ENCODE measurements at places on chromosomes 12 and 14. TPM values are rescaled to one million over a fixed set of nuclear protein-coding genes. Genes with fewer than 3 reads are reported as not detected.

GRCh38 chr14:104557766-104558165 lies 21.8 kb upstream of the C14orf180 start:
- no peak for DNase-seq

DNA sequence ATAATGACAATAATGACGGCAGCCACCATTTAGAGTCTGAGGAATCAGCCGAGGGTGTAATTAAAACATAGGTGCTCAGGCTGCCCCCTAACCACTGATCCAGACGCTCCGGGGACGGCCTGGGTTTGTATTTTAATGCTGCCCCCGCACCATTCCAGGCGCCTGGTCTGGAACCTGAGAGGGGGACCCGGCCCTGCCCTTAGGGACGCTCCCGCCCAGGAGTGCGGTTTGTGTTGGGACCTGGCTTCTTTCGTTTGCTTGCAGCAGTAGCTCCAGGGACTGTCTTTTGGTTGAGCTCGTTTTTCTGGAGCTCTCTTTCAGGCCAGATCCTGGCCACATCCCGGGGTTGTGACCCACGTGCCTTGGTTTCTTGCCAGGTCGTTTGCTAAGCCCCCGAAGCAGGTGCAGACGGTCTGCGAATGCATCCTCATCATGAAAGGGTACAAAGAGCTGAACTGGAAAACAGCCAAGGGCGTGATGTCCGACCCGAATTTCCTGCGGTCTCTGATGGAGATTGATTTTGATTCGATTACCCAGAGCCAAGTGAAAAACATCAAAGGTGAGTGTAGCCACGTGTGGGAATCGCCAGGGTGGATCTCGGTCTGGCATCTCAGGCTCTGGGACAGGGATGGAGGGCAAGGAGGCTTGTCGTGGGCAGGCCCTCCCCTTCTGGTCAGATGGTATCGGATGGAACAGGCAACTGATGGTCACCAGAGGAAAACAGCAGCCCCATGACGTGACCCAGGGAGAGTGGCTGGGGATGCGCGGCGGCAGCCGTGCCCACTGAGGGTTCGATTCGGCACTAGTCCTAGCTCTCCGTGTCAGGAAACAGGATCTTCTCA lies 63.5 kb downstream of the CCDC92 start:
- DNase-seq, result no peak

DNA sequence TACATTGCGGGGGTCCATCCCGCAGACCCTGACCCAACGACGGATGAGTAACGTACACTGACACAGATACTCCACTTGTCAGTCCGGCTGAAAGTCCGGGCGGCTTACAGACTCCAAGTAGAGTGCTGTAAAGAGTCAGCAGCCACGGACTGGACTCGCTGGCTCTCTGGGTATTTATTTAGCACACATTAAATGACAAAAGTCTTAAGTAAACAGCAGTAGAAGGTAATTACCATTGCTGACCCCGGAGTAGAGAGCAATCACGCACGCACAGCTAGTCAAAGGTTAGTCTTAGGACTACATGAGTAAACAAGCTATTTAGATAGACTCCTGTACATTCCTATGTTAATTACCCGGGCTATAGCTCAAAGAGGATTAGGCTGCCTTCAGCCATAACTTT lies 780.9 kb downstream of the RPS29 start:
- DNase-seq, result no peak

DNA sequence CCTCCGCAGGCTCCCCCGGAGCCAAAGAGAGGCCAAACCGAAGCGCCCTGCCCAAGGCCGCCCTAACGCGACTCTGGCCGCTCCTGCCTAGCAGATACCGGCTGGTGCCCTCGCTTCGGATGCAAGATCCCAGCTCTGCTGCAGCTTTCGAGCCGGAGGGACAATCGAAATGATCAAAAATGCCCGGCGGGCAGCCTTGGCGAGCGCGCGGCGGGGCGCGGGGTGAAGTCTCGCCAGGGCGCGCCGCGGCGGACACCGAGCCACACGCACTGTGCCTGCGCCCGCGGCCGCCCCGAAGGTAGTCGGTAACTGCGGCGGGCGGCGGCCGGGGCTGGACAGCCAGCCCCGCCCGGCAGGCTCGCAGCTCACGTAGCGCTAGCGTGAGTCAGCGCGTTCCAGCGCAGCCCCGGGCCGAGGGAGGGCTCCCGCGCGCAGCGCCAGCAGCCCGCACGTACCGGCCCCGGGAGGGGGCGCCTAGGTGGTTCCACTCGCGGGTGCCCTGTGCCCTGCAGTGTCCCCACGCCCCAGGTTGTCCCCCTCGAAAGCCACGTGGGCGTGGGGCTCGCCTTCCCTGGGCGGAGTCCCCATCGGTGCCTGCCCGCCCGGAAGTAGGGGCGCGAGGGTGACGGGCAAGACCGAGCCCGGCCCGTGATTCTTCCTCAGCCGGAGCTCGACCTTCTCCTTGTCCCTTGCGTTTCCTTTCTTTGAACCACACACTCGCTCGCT lies 109.2 kb upstream of the EGLN3 start:
- peak; percentile 88 for DNase-seq

DNA sequence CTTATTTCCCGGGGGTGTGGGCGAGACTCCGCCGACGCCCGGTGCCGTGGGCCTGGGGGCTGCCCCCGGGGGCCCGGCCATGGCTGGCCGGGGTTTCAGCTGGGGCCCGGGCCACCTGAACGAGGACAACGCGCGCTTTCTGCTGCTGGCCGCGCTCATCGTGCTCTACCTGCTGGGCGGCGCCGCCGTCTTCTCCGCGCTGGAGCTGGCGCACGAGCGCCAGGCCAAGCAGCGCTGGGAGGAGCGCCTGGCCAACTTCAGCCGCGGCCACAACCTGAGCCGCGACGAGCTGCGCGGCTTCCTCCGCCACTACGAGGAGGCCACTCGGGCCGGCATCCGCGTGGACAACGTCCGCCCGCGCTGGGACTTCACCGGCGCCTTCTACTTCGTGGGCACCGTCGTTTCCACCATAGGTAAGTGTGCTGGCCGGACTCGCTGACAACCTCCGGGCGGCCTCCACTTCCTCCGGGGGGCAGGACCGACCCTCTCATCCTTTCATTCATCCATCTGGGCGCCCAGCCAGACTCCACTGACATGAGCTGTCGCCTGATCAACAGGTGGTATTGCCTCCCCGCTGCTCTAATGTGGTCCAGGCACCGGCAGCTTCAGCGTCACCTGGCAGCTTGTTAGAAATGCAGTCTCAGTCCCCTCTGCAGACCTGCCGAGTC lies 467 bp downstream of the KCNK13 start:
- no peak for DNase-seq

GRCh38 chr12:123105211-123105826 lies 45.6 kb downstream of the PITPNM2 start:
- DNase-seq, result no peak

- no peak for DNase-seq
Measured at GRCh38 chr12:112032292-112032691, 19.1 kb downstream of the ERP29 start.

DNA sequence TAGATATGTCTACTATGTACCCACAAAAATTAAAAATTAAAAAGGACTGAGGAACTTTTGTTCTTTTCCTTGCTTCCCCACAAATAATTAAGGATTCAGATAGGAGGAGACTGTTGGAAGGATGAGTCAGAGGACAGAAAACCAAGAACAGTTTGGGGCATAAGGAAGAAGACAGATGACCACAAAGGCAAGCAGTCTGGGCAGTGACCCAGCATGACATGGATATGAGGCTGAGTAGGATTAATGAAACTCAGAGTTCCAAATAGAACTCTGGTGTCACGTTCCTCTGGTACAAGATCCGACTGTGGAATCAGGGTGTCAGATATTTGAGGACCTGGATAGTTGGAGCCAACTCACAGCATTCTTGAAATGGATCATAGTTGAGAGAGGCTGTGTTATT lies 89.3 kb upstream of the SLC38A4 start:
- DNase-seq, result no peak

- no peak for DNase-seq
Measured at GRCh38 chr14:102461490-102462338, 47.9 kb downstream of the ANKRD9 start.

GRCh38 chr14:58863661-58864345 lies 226.0 kb downstream of the DACT1 start:
- no peak for DNase-seq

DNA sequence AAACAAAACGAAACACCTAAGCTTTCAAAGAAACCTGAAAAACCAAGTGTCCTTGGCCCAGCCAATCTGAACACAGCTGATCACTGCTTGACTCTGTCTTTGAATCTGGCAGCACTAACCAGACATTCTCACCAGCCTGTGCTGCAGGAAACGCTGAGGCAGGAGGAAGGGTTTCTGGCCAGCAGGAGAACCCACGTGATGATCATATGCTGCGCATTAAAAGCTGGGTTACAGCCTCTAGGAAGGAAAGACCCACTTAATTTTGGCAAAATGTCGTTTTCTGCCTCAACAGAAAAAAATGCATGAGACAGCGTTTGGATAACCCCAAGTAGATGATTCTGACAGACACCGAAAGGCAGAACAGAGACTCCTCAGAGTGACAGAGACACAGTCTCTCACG lies 9.8 kb downstream of the APPL2 start:
- peak; percentile 11 for DNase-seq

DNA sequence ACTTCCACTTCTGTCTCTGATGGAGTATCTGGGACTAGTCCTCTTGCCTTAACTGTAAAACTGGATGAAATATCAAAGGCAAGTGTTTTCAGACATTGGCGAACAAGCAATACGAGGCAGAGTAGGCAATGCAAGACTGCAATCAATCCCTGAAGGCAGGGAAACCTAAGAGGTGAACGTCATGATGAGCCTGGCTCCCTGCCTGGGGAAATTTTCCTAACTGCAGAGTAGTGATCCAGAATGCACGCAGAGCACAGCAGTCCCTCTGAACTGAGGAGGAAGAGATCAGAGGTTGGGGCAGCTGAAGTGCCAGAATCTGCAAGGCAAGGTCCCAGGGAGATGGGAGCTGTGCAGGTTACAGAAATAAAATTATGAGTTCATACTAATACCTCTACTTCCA lies 18.5 kb downstream of the BHLHE41 start:
- DNase-seq, result no peak

The SOX5 gene
- 10.1 TPM for polyA plus RNA-seq

The DBX2 gene
- not detected for polyA plus RNA-seq

The CLEC4A gene
- not detected for polyA plus RNA-seq

The DNAAF2 gene
- polyA plus RNA-seq, result 13.9 TPM

The CEBPE gene
- 0.15 TPM for polyA plus RNA-seq

The IFNG-AS1 gene
- not detected for polyA plus RNA-seq

The MARCHF9 gene
- polyA plus RNA-seq, result 12.4 TPM

The SPSB2 gene
- 10.5 TPM for polyA plus RNA-seq

The OR6C2 gene
- polyA plus RNA-seq, result not detected

The SSTR1 gene
- polyA plus RNA-seq, result not detected

Measured in K562 (cell line).